Neural crest cell (in vitro differentiated cells): ENCODE measurements at places on chromosomes 4 and X. TPM values are rescaled to one million over a fixed set of nuclear protein-coding genes. Genes with fewer than 3 reads are reported as not detected.

Gene FAM9C
- total RNA-seq = 0.07 and 0.25 TPM in 2 replicates

Gene CD38
- 0.05 and 0.11 TPM in 2 replicates for total RNA-seq

DNA sequence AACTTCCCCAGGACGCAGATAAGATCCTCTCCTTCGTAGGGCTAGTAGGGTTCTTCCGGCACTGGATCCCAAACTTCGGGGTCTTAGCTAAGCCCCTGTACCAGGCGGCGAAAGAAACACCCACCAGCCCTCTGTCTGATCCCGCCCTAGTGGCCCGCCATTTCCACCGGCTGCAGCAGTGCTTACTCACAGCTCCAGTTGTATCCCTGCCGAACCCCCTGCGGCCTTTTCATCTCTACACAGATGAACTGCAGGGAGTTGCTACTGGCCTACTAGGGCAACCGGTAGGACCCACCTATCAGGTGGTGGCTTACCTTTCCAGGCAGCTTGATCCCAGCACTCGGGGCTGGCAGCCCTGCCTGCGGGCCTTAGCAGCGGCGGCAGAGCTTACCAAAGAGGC, 961.2 kb downstream of the RPA4 start:
- DNase-seq = no peak

DNA sequence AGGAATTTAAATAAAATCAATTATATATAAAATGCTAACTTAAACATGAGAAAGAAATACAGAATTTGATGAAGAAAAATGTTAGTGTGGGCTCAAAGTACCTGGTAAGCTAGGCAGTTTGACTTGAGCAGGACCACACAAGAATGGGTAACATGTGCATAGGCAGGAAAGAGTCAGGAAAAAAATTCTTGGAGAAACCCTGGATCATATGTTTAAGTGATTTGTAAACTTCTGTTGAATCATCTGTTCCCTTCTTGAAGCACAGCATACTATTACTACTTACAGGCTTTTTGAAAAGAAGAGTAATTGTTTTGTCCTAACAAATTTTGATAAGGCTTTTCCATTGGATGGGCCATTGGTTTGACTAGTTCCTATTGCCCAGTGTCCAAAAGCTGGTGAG, 37.5 kb upstream of the FHDC1 start:
- DNase-seq = no peak

DNA sequence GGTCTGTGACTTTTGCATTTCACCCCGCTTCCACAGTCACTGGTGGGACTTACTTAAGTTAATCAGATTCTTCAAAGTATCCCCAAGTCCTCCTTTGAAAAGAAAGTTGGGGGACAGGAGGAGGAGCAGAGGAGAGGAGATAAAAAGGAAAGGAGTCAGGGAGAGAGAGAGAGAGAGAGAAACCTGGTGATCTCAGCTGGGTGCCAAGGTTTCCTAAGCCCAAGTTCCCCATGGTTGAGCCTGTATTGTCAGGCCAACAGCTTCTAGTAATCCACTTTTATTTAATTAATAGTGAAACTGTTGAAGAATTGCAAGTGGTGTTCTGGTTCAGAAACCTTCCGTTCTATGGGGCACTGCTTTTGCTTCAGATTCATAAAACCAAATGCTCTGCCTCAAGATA, 91.6 kb downstream of the AR start:
- DNase-seq = no peak
